ENCODE measurements at places on chromosomes 16 and 17.
A peak's percentile ranks its signal among the peaks of the same experiment; 100 is the strongest.

- DNase-seq: no peak
These were observed 97.7 kb downstream of the GSG1L start for GRCh38 chr16:27965801-27966200.

DNA sequence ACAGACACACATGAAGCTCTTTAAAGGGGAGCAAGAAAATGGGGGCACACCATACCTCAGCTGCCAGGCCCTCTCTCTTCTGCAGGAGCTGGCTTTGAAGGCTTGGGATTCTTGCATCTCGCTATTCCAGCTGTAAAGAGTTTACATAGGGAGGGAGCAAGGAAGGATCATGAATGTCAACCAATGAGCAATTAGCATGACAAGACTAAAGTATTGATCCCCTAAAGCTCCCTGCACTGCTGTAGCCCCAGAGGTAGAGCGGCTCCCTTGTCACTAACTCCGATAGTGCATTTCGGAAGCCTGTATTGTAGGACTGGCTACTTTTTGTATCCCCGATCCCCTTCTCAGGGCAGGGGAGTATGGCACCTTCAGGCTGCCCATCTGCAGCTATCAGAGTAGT lies 113.4 kb upstream of the PMFBP1 start:
- DNase-seq: no peak

DNA sequence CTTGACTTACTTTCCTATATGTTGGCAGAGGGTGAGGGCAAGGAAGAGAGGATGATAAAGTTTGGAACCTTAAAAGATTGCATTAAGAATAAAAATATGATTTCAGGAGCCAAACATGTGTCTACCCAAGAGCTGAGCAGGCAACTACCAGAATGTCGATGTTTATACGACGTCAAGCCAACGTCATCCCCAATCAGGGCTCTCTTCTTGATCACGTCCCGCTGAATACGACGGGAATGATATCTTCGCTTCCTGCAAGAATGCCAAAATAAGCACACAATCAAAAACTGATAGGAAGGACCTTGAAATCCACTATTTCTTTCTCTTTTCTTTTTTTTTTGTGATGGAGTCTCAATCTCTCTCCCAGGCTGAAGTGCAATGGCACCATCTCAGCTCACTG lies 20.1 kb upstream of the ITGAE start:
- DNase-seq: no peak

GRCh38 chr17:4354862-4355514 lies 11.5 kb downstream of the UBE2G1 start:
- no peak for DNase-seq

DNA sequence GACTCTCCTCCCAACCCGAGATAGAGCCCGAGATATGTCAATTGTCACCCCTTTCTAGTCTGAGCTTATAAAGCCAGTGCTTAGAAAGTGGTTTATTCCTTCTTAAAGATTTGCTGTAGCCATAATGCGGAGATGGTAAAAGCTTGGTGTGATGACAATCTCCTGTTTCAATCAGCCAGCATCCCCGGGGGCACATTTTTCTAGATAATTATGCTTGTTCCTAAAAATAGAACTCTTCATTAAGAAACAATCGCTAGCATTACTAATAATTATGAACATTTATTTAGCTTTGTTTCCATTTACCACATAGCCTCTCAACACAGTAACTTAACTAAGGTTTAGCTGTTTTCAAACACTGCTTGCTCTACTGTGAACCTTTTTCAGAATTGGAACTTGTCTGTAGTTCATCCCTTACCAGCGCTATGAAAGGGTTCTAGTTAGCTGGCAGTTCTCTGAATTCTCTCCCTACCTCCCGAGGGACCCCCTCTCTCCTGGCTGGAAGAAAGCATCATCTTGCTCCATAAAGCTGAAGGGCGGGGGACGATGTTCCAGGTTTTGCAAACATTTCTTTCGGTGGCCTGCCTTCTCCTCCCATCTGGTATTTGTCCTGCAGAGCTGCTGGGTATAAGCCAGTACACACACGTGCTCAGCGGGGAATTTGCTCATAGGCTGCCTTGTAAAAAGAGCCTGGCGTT lies 922 bp upstream of the MRPL58 start:
- DNase-seq: peak; percentile 80

DNA sequence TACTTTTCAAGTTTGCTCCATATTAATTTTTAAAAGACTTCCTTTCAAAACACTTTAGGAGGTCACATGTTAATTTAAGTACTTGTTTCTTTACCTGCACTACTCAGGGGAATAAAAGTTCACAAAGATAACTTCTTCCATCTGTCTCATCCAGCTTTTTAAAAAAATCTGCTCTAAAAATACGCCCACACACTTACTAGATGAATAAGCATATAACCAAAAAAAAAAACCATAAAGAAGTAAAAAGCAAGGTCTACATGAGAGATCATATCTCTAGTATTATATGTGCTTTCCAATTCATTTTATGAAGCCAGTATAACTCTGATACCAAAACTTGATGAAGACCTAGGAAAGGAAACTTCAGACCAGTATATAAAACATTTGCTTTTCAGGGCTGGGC lies 17.2 kb downstream of the SKAP1 start:
- DNase-seq: no peak

GRCh38 chr16:75415169-75415905 lies 18.0 kb downstream of the CFDP1 start:
- DNase-seq: no peak

GRCh38 chr16:66487580-66488275 lies 60.6 kb downstream of the BEAN1 start:
- DNase-seq: no peak

- DNase-seq: no peak
These were observed 11.5 kb downstream of the CD300E start for GRCh38 chr17:74612046-74612445.

DNA sequence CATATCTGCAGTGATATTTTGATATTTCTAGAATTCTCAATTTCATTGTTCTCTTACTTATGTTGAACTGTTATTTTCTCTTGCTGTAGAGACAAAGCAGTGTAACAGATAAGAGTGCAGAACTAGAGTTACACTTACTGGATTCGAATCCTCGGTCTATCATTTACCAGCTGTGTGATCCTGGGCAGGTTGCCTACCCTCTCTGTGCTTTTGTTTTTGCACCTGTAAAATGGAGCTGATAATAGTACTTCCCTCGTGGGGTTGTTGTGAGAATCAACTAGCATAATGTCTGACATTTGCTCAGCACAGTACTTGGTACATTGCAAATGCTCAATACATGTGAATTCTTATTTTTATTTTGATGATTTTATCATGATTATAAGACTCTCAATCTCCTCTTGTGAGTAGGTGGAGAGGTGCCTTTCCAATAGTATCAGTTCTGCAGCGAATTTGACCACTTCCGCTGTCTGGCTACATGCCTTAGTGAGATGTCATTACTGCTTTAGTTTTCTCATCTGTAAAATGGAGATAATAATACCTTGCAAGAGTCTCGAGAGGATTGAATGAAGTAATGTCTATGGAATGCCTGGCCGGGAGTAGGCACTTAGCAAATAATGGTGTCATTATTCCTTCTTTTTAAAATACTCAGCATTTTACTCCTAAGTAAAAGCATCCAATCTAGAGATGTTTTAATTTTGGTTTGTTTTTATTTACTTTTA lies 312.2 kb upstream of the MAF start:
- DNase-seq: no peak

DNA sequence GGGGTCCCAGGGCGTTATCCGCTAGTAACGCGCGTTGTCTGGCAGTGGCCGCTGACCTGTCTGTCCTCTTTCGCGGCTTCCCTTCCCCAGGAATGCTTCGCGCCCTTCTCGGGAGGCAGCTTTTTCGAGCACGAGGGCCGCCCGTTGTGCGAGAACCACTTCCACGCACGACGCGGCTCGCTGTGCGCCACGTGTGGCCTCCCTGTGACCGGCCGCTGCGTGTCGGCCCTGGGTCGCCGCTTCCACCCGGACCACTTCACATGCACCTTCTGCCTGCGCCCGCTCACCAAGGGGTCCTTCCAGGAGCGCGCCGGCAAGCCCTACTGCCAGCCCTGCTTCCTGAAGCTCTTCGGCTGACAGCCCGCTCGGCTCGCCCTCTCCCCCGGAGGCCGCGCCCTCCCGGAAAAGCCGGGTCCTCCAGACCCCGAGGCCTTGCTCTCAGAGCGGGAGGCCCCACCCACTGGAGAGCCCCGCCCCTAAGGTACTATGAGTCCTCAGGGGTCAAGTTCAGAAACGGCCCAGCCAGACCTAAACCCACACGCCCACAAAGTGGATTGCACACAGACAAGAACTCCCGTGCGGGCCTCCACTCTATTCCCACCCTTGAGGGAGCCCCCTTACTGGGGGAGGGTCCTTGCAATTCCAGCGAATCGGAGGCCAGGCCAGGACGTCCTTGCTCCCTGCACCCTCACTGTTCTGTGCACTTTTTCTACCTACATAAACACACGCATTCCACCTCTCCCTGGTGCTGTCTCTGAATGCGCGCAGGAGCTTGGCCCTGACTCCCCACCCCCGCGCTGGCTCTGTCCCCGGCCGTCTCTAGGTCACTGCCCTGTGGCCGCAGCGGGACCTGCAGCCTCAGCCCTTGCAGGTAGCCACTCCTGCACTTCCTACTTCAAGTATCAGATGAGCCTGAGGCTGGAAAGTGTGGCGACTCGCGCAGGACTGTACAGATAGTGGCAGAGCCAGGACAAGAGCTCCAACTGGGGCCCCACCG lies 5.4 kb upstream of the SLC5A2 start:
- no peak for DNase-seq

GRCh38 chr17:45904866-45905265 lies 10.5 kb downstream of the MAPT start:
- DNase-seq: no peak

GRCh38 chr16:12356632-12357340 lies 380.3 kb downstream of the SNX29 start:
- no peak for DNase-seq

GRCh38 chr17:3959295-3959899 lies 4.8 kb downstream of the ATP2A3 start:
- DNase-seq: no peak

GRCh38 chr16:85003725-85004586 lies 7.4 kb downstream of the ZDHHC7 start:
- DNase-seq: no peak

DNA sequence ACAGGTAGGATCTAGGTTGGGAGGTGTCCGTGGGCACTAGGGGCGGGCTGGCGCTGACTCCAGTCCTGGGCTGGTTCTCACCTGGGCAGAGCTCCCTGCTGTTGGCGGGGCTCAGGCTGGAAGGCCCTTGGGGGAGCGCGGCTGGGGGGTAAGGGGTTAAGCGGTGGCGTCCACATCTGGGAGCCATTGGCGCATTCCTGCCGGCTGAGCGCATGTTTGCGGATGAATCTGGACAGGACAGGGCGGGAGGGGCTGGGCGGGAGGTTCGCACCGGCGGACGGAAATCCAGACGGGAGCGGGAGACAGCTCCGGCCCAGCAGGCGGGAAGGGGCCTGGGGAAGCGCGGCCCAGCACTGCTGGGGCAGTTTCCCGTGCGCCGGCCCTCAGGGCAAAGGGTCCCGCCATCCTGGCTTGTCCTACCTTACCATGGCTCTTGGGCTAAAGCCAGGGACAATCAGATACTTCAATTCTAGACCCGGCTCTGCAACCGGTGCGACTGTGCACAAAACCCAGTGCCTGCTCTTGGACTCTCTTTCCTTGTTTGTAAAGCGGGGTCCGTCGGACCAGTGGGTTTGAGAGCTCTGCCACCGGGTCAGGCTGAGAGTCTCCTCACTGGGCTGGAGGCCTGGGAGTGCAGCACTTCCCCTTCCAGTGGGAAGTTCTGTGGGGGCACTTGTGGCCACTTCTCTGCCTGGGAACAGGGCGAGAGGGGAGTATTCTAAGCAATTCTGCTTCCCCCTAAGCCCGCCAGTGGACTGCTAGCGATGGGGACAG lies 7.8 kb downstream of the RARA start:
- DNase-seq: peak; percentile 76

- DNase-seq: no peak
These were observed 26.8 kb upstream of the FBXO47 start for GRCh38 chr17:38994026-38994425.

DNA sequence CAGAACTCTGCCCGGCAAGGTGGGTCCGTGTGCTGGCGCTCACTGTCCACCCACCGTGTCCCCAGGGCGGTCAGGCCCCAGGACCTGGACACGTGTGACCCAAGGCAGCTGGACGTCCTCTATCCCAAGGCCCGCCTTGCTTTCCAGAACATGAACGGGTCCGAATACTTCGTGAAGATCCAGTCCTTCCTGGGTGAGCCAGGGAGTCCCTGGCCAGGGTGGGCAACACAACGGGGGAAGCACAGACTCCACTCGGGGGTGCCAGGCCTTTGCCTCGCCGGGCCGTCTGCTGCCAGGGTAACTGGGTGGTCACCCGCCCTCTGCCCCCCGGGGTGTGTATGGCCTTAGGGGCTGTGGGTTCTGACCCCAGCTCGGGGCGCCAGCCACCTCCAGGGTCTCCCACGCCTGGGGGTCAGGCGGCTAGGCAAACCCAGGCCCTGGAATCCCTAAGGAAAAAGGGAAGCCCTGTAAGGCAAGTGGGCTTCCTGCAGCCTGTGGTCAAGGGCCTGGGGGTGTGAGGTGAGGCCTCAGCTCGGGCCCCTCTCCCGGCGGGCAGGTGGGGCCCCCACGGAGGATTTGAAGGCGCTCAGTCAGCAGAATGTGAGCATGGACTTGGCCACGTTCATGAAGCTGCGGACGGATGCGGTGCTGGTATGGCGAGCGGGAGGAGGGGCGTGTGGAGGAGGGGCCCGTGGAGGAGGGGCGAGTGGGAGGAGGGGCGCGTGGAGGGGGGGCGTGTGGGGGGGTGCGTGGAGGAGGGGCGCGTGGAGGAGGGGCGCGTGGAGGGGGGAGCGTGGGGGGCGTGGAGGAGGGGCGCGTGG lies 6.5 kb downstream of the MSLN start:
- DNase-seq: no peak

- DNase-seq: peak; percentile 70
These were observed 45.0 kb upstream of the USP7 start for GRCh38 chr16:9008601-9009260.

DNA sequence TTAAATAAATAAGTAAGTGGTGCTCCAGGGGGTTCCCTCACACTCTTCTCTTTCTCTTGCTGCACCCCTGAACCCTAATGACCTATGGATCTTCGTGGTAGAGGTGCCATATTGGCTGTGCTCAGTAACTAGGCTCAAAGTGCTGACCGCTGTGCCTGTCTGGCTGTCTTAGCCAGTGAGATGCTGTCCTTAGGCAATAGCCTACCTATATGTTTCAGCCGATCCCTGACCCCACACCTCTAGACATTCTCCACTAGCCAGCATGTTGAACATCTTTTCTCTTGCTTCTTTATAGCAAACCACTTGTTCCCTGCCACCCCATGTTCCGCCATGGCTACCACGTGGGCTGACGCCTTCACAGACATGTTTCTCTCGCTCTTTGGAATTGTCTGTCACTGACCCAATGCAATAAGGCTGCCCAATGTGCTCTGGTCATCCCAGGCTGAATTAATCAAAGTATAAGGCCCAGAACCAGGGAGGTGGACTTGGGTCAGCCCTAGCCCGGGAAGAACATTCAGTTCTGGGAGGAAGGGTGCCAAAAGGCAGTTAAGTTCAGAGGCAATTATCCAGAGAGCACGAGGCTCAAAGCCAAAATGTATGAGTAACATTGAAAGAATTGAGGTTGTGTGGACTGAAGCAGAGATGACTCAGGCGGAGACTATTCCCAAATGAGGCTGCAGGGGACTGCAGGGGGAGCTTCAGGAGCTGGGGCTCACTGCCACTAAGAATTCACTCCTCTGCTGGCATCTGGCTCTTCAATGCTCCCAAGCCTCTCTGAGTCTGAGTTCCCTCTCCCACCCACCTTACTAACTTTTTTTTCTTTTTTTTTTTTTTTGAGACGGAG lies 28.7 kb upstream of the TNRC6A start:
- peak; percentile 97 for DNase-seq

GRCh38 chr17:79022507-79022991 lies 1.4 kb upstream of the C1QTNF1 start:
- DNase-seq: peak; percentile 98
